Activated CD4-positive, alpha-beta T cell treated with anti-CD3 and anti-CD28 coated beads, Interleukin-2, amount 10 ng/mL, durations not matched to agents 24 days and 14 days (primary cell): ENCODE measurements at places on chromosomes 2 and 18. TPM values are rescaled to one million over a fixed set of nuclear protein-coding genes. Genes with fewer than 3 reads are reported as not detected.

Gene MATN3
- total RNA-seq, result not detected in 2 replicates

DNA sequence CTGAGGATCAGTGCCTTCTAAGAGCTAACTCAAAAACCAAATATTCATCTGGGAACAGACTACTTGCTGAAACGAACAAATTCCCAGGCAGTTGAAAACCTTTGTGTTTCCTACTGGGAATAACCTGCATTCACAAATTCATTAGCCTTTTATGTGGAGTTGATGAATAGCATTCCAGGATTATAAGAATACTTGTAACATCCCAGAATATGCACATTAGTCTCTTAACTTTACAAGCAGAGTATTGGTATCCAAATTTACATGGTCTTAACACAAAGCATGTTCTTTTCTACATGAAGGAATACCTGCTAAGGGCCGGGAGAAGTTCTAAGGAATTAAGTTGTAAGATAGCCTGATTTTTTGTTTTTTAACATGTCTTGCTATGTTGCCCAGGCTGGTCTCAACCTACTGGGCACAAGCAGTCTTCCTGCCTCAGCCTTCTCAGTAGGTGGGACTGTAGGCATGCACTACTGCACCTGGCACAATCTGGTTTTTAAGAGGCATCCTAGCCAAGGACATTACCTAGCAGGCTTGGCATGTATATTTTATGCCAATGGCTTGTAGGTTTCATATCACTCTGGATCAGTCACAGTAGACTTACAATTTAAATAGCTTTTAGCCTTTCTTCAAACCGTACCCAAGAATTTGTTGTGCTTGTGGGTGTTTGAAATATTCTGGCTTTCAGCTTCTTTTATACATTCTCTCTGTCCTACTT, 50.7 kb downstream of the MGAT5 start:
- no peak for DNase-seq

GRCh38 chr2:150589681-150590080, 102.2 kb upstream of the RND3 start:
- peak; percentile 6 for DNase-seq

Gene ARHGAP25
- 37.8 and 42.2 TPM in 2 replicates for total RNA-seq

- DNase-seq, result no peak
Observed at GRCh38 chr2:172834881-172835280, 99.2 kb downstream of the RAPGEF4 start.

Gene UGP2
- total RNA-seq, result 66.3 and 66.5 TPM in 2 replicates

- DNase-seq, result no peak
Observed at GRCh38 chr2:230129343-230129742, 60.6 kb upstream of the SLC16A14 start.

Gene ALLC
- not detected in 2 replicates for total RNA-seq

GRCh38 chr2:164485541-164485940, 135.7 kb downstream of the GRB14 start:
- no peak for DNase-seq
